ENCODE measurements at places on chromosomes 12 and 14. TPM values are rescaled to one million over a fixed set of nuclear protein-coding genes. Genes with fewer than 3 reads are reported as not detected.

DNA sequence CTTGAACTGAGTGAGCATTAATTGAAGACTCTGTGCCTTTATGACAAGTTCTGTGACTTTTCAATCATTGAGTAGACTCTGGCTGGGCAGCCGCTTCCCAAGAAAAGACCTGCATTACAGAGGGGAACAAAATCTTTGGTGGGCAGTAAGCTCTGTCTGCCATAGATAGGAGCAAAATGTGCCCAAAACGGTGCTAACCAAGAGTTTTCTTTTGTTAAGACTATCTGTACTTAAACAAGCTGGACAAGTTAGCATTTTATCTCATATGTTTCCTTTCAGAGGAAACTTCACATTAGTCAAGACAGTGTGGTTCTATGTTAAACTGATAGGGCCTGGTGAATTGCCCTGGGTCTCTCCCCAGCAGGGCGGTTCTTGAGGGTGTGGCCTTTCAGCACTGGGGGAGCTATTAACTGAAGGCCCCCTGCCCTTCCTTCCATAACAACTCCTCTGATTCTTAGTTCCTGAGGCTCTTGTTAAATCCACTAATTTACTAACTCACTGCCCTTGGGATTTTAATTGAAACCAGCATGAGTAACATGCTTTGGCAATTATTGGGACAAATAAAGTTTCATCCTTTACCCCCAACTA lies 219.6 kb downstream of the KTN1 start:
- DNase-seq = no peak

FAM186B gene
- 0.62 TPM for total RNA-seq

NYNRIN gene
- total RNA-seq = not detected

GRCh38 chr12:83710851-83711250 lies 1024.1 kb downstream of the TMTC2 start:
- no peak for DNase-seq

- no peak for DNase-seq
Observed at GRCh38 chr14:71687166-71687831, 244.9 kb upstream of the RGS6 start.

DNA sequence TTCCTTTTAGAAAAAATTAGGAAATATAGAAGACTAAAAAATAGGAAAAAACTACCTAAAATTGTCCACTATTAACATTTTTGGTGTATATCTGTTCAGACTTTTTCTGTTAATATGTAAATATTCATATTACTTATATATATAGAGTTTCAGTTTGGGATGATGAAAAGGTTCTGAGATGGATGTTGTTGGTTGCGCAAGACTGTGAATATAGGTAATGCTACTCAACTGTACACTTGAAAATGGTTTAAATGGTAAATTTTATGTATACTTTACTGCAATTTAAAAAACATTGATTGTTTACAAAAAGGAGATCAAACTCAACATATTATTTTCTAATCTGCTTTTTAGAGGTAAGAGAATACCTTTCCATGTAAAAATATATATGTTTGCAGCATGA lies 200.9 kb downstream of the RAD51B start:
- DNase-seq = no peak

CEP83 gene
- 37.7 TPM for total RNA-seq

GRCh38 chr12:46360908-46361666 lies 11.5 kb downstream of the SLC38A2 start:
- DNase-seq = no peak

TOMM20L gene
- total RNA-seq = not detected

DNA sequence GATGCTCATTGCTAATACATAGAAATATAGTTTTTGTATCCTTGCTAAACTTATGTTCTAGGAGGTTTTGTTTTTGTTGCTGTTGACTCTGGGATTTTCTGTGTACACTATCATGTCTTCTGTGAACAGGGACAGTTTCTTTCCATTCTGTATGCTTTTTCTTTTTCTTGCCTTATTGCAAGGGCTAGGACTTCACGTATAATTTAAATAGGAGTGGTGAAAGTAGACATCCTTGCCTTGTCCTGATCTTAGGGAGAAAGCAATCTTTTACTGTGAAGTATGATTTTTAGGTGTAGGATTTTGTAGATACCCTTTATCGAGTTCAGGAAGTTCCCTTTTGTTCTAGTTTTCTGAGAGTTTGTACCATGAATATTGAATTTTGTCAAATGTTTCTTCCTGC lies 1.5 kb upstream of the EIF2B2 start:
- no peak for DNase-seq

DHH gene
- not detected for total RNA-seq
